ENCODE measurements at places on chromosomes 1 and 21. TPM values are rescaled to one million over a fixed set of nuclear protein-coding genes. Genes with fewer than 3 reads are reported as not detected.

The NIBAN1 gene
- total RNA-seq = 33.3 TPM

The PLCH2 gene
- 3.2 TPM for total RNA-seq

The RAP1GAP gene
- total RNA-seq = under 0.01 TPM

The TMOD4 gene
- not detected for total RNA-seq

The HSF2BP gene
- 1.2 TPM for total RNA-seq

The TEDDM1 gene
- not detected for total RNA-seq

The GPR25 gene
- not detected for total RNA-seq

The ADCY10 gene
- 0.26 TPM for total RNA-seq

The NFIA gene
- 7.7 TPM for total RNA-seq

The SLC25A34 gene
- 0.26 TPM for total RNA-seq

The KCNJ9 gene
- total RNA-seq = 0.06 TPM

The ACBD3 gene
- total RNA-seq = 74.2 TPM

The LRRC3 gene
- total RNA-seq = 0.25 TPM

The TCHH gene
- total RNA-seq = not detected

The RIMKLA gene
- total RNA-seq = not detected

The SPRR5 gene
- not detected for total RNA-seq

The FCMR gene
- total RNA-seq = 0.12 TPM

The SPOCD1 gene
- total RNA-seq = 43.3 TPM

The AMY2A gene
- total RNA-seq = not detected

The HSD3B2 gene
- total RNA-seq = not detected

The TNNI3K gene
- 1.7 TPM for total RNA-seq

The FMO5 gene
- total RNA-seq = 1.3 TPM

The ZFP69 gene
- total RNA-seq = 3.8 TPM

The ZNF648 gene
- not detected for total RNA-seq

Measured in aortic smooth muscle cell (primary cell).